ENCODE measurements at places on chromosomes 5 and 9.

GRCh38 chr5:178595150-178595549 is 5.0 kb upstream of the COL23A1 start:
- DNase-seq = no peak

DNA sequence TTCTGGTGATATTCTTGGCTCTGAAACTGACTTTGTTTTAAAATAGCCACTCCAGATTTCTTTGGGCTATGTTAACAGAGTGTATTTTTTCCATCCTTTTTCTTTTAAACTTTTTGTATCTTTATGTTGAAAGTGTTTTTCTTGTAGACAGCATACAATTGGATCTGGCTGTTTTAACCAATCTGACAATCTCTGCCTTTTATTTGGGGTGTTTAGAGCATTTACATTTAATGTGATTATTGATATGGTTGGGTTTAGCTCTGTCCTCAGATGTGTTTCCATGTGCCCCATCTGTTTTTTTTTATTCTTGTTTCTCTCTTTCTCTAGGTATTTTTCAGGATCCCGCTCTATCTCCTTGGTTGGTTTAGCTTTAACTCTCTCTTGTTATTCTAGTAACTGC is 10.7 kb downstream of the SLC6A18 start:
- DNase-seq = no peak

DNA sequence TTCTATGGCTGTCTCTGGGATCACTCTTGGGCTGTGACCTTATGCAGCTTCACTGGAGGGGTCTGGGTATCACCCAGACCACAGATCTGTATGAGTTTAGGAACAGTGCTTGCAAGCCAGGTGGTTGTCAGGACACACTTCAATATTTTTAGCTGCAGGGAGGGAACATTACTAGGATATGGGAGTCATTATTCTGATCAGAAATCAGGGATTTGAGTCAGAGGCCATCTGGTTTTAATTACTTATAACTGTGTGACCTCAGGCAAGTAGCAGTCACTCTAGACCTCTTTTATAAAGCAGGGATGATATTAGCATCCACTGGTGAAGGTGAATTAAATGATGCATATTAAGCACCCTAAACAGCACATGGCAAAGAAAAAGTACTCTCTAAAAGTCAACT is 60.1 kb upstream of the NMUR2 start:
- DNase-seq = no peak

GRCh38 chr9:12230708-12231107 is 462.5 kb upstream of the TYRP1 start:
- no peak for DNase-seq

DNA sequence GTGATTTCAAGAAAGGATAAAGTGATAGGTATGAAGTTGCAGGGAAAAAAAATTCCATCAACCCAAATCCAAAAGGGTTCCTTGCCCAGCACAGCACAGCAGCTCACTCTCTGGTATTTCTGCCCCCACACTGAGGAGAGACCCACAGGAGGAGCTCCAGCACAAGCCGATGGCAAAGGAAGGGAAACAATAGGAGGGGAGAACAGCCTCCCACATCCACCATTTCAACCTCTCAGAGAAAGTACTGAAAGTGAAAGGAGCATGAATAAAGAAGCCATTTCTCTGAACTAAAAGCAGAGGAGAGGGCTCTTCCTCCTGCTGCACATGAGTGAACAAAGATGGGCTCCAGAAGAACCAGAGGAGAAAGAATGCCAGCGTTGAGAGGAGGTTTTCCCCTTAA is 54.9 kb upstream of the ZSWIM6 start:
- no peak for DNase-seq

GRCh38 chr5:2861605-2862004 is 110.1 kb upstream of the IRX2 start:
- no peak for DNase-seq

DNA sequence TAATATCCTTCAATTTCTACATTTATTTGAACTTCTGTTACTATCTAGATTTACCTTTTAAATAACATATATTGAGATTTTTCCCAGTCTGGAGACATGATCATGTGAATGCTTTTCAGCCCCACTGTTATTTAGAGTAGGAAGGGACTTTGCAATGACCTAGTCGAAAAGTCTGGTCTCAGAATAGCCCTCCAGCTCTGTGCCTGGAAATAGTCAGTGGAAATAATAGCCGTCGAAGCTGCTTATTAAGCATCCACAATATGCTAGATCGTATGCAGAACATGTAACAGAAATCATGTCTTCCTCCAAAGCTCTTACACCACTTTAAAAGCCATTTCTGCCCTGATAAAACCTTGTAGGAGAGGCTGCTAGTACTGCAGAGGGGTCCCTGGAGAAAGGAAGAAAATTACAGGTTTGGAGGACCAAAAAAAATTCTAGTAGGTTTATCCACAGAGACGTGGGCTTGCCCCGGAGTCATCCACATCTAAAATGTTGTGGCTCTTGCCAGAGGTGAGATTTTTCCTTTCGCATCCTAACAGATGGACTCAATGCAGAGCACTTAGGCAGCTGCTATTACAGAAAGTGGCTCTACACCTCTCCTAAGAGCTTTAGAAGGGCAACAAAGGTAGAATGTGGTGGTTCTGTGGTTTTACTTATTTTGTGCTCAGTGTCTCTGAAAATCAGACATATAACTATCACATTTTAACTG is 2.5 kb upstream of the FGF1 start:
- no peak for DNase-seq

DNA sequence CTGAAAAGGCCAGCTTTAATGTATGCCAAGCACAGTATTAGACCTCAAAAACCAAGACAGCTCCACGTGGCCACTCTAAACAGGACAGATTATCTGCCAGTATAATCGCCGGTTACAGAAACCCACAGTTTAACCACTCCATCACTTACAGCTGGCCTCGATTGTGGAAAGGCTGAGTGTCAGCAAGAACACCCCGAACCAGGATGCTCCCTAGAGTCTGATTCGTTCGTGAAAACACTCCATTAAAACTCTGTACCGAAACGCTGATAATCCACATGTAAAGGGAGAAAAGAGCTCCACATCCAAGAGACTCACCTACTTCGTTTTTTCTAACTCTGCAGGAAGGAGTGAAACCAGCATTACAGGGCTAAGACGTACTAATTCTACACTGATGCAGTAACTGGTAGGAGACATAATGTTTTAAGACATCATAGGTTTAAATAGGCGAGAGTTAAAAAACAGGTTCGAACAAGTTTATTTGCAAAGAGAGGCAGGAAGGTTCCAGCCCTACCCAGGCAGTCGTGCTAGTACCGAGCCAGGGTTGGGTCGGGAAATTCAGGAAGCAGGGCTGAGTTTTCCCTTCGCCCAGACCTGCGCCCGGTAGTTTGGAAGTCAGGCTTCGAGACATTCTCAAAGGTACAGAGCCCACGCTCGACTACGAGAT is 949 bp downstream of the SERINC5 start:
- DNase-seq = no peak

DNA sequence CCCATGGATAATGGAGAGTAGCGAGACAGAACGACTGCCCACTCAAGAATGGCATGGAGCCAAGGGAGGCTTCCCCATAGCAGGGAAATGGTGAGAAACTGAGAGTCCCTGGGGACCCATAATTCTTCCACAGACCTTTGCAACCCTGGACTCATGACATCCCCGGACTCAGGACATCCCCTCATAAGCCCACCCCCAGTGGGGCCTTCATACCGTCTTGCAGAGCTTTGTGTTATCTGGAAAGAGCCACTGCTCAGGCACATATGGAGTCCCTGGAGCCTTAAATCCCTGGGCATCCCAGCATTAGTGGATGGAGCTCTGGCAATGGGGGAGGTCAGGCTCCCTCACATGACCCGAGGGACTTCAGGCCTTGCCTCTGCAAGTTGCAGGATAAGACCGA is 865.4 kb upstream of the ARRDC3 start:
- DNase-seq = no peak

GRCh38 chr5:15606197-15606596 is 106.2 kb downstream of the FBXL7 start:
- no peak for DNase-seq

DNA sequence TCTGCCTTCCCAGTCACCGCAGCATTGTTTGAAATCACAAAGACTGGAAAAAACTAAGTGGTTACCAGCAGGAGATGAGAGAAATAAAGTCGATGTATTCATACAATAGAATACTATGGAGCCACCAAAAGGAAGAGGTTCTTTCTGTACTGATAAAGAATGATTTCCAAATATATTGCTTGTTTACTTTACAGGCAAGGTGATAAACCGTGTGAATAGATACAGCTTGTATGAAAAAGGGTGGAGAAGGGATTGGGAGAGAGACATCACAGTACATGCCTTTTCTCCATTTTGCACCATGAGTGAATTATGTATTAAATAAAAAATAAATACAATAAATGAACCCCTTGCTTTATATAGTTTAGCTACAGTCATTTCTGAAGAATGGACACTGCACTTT is 91.7 kb downstream of the RFK start:
- DNase-seq = no peak

DNA sequence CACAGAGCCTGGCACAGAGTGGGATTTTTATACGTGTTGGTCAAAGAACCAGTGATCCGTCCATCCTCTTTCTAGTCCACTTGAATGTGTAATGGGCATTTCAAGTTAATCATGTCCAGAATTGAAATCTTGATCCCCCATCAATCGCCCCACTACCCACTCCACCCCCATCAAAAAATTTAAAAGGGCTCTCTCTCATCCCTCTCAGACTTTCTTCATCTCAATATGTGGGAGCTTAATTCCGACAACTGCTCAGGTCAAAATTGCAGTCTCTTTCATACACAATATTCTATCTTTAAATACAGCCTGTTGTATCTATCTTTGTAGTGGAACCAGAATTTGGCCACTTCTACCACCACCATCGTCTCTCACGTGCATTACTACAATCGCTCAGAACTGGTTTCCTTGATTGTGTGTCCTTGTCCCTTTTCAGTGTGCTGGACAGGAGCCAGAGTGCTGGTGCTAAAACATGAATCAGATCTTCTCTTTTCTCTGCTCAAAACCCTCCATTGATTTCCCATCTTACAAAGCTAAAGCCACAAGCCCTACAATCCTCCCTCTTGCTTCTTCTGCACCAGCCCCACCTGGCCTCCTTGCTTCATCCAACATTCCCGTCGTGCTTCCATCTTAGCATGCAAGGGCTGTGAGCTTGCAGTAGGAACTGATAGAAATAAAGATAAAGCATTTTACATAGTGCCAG is 786 bp upstream of the KIF3A start:
- DNase-seq = no peak

DNA sequence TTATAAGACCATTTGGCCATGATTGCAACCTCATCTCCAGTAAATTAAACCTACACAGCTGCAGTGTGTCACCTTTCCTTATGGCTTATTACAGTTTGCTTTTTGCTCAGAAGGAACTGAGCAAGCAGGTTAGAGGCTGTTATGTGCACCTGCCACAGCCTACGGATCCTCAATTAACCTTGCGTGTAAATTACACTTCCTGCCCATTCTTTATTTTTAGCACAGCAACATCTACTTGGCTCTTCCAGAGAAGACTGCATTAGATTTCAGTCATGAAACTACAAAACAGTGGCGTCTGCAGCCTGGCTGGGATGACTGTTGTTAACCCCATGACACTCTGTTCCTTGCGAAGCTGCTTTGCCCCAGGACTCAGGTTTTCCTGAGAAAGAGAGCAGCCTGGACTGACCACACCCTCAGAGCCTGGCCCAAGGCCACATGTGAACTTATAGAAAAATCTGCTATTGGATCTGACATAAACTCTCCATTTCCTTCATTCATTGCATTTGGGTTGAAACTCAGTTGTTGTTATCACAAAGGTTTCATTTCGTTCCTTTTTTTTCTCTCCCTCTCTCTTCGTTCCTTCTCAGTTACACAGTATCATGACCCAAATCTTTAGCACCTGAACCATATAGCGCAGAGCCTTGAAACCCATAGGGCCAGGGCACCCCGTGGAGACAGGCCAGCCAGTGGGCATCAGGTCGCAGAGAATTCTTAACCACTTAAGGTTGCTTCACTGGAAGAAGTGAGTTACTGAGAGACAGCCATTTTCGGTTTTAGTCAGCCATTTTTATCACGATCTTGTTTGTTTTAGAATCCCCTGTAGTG is 138.6 kb downstream of the PALM2AKAP2 start:
- no peak for DNase-seq

GRCh38 chr5:181105391-181106025 is 25.5 kb downstream of the OR2V1 start:
- DNase-seq = no peak

DNA sequence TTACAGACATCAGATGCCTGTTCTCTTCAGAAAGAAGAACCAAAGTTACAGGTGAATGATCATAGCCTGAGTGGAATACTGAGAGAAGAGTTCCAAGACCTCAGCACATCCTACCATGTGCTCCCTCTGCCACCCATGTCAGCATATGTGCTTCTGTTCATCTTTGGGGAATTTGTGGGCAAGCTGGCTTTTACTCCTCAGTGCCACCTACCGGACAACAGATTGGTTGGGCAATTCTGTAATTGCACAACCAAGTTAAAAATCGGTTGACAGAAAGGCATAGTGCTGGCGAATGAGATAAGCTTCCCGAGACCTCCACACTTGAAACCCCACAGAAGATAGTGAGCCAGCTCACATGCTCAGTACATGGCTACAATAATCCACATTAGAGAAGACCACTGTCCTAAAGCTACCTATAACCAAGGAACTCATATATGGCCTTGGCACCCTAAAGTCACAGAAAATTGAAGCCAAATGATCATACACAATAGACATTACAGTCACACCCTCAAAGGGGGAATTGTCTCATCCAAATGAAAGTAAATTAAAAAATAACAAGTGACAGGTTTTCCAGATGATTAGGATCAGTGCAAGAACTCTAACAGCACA is 1238.0 kb upstream of the NUDT12 start:
- no peak for DNase-seq

- DNase-seq = peak; percentile 90
Observed at GRCh38 chr9:33320568-33321261, 30.4 kb downstream of the NFX1 start.

GRCh38 chr9:6641056-6641455 is 4.5 kb downstream of the GLDC start:
- no peak for DNase-seq

DNA sequence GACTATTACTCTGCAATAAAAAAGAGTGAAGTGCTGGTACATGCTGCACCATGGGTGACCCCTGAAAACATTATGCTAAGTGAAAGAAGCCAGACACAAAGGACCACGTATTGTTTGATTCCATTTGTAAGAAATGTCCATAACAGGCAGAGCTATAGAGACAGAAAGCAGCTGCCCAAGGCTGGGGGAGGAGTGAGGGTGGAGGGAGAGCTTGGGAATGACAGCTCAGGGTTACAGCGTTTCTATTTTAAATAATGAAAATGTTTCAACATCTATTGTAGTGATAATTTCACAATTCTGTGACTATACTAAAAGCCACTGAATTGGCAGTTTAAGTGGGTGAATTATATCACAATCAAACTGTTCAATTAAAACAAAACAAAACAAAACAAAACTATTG is 81.7 kb downstream of the MYO10 start:
- DNase-seq = no peak

All from COLO829 (cell line).